Foreskin fibroblast (primary cell): ENCODE measurements at places on chromosomes 11 and 22.

GRCh38 chr11:19595840-19596751 is 116.5 kb upstream of the NAV2 start:
- DNase-seq: peak; percentile 84

- DNase-seq: peak; percentile 26
Observed at GRCh38 chr22:35886309-35886708, 142.3 kb downstream of the RBFOX2 start.

DNA sequence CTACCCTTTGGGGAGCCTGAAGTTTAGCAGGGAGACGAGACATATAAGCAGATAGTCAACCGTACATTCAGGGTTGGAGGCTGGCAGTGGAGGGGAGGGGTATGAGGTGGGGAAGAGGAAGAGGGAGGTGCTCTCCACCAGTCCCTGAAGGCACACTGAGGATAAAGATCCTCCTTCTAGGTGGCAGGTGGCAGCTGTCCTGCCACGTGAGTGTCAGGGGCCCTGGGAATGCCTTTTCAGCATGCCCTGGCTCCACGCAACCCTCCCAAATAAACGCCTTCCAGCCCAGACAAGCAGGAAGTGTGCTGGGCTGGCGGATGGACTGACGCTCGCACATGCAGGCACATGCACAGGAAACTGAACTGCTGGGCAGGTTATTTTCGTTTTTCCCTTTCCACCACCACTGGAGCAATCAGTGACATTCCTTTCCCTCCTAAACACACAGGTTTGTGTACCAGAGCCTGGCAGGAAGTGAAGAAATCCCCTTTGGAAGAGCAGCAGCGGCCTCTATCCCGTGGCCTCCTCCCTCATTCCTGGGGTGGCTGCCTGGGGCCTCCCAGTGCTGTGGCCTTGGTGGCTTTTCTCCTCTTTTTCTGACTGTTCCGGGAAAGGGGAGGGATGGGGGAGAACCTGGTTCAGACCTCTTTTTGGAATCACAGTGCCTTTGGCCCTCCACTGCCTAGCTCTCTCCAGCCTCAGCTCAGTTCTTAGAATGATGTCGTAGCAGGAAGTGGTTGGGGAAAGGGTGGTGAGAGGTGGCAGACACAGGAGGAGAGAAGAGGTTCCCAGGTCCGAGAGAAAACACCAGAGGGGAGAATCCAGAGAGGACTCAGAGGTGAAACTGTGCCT is 157.0 kb upstream of the TIMP3 start:
- DNase-seq: no peak

- DNase-seq: peak; percentile 56
Observed at GRCh38 chr11:11787305-11788062, 54.3 kb upstream of the USP47 start.

GRCh38 chr22:47806894-47807293 is 1044.4 kb downstream of the TBC1D22A start:
- no peak for DNase-seq
